Activated CD4-positive, alpha-beta memory T cell treated with anti-CD3 and anti-CD28 coated beads, Interleukin-2, amount 10 ng/mL, durations not matched to agents 7 days and 5 days (primary cell): ENCODE measurements at places on chromosomes 13 and 19. TPM values are rescaled to one million over a fixed set of nuclear protein-coding genes. Genes with fewer than 3 reads are reported as not detected.

Gene C19orf85
- total RNA-seq = not detected

Gene NLRP9
- total RNA-seq = not detected

DNA sequence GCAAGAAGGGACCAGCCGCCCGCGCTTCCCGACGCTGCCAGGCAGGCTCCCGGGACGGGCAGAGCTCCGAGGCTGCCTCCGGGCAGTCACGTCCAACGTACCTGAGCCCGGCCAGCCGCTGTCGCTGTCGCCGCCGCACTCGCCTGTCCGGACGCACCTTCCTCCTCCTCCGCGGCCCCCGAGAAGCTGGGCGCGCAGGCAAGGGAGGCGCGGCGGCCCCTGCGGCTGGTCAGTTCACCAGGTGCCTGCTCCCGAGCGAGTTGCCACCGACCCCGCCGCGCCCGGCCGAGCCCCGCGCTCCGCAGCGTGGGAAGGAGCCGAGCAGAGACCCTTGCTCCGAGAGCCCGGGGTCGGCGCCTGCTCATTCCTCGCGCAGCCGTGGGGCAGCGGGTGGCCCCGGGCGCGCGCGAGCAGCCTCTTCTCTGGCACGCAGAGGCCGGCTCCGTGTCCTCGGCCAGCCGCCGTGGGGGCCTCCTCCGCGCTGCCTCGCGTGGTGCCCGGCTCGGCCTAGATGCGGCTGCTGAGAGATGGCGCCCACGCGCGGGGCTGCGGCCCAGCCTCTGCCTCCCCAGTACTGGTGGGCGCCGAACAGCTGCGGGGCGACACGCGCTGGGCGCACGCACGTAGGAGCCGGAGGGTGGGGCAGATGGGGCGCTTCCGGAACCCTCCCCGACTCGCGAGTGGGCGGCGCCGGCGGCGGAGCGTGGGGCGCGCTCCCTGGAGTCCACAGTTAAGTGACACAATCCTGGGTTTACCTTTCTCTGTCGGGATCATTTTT, 419.4 kb downstream of the UQCRFS1 start:
- H3K27ac ChIP-seq = no peak overlapping the region
- no peaks in the 10 kb centered on the region for H3K4me1 ChIP-seq
- no peak overlapping the region for H3K4me3 ChIP-seq
- H3K27me3 ChIP-seq = peaks cover 16% of the 10 kb centered on the region
- H3K36me3 ChIP-seq = peaks cover 10% of the 10 kb centered on the region

Gene ATP1A3
- total RNA-seq = 1.9 TPM

GRCh38 chr13:100381595-100382224, 206.9 kb downstream of the GGACT start:
- no peak overlapping the region for H3K4me3 ChIP-seq
- no peak for DNase-seq
- H3K27me3 ChIP-seq = no peaks in the 10 kb centered on the region
- H3K36me3 ChIP-seq = peaks cover 14% of the 10 kb centered on the region
- H3K27ac ChIP-seq = no peak overlapping the region

Gene HCST
- 204 TPM for total RNA-seq

GRCh38 chr19:57559008-57559403, 657 bp downstream of the ZNF550 start:
- H3K4me1 ChIP-seq = peaks cover 22% of the 10 kb centered on the region
- H3K27ac ChIP-seq = peak overlapping the region; percentile 86
- DNase-seq = peak; percentile 24
- no peaks in the 10 kb centered on the region for H3K27me3 ChIP-seq
- peaks cover 61% of the 10 kb centered on the region for H3K36me3 ChIP-seq

DNA sequence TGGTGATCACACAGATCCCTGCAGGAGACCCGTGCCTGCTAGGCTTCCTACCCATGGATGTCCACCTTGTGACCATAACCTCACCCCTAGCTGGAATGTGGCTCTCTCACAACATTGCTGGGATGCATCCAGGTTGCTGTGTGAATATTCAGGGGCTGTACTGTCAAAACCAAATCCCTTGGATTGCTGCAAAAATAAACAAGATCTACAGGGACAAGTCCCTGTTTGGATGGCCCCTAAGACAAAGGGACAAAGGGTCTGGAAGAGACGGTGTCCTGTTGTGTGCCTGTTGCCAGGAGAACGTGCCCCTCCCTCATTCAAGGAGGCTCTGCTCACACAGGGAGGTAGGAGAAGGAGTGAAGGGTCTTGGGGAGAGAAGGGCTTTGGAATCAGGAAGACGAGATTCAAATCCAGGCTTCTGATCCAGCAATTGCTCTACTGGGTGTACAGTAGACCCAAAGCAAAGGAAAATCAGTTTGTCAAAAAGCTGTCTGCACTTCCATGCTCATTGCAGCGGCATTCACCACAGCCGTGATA, 89.2 kb upstream of the WASF3 start:
- H3K36me3 ChIP-seq = no peaks in the 10 kb centered on the region
- H3K4me1 ChIP-seq = no peaks in the 10 kb centered on the region
- no peak overlapping the region for H3K27ac ChIP-seq
- no peak overlapping the region for H3K4me3 ChIP-seq
- peaks cover 6% of the 10 kb centered on the region for H3K27me3 ChIP-seq

GRCh38 chr19:45767881-45768654, 984 bp downstream of the SIX5 start:
- H3K4me1 ChIP-seq = peaks cover 18% of the 10 kb centered on the region
- H3K27me3 ChIP-seq = peaks cover 18% of the 10 kb centered on the region
- H3K27ac ChIP-seq = no peak overlapping the region
- peak overlapping the region; percentile 53 for H3K4me3 ChIP-seq
- DNase-seq = no peak
- H3K36me3 ChIP-seq = peaks cover 5% of the 10 kb centered on the region

- H3K4me3 ChIP-seq = no peak overlapping the region
- H3K27ac ChIP-seq = no peak overlapping the region
- peaks cover 2% of the 10 kb centered on the region for H3K4me1 ChIP-seq
Measured at GRCh38 chr13:27822873-27823311, 30.6 kb downstream of the GSX1 start.

GRCh38 chr19:50830266-50831025, 2.9 kb downstream of the KLK15 start:
- H3K27me3 ChIP-seq = peaks cover 23% of the 10 kb centered on the region
- no peak overlapping the region for H3K27ac ChIP-seq
- H3K36me3 ChIP-seq = no peaks in the 10 kb centered on the region
- H3K4me1 ChIP-seq = peaks cover 3% of the 10 kb centered on the region
- no peak overlapping the region for H3K4me3 ChIP-seq
- no peak for DNase-seq

Gene PRSS57
- total RNA-seq = not detected

GRCh38 chr13:106468207-106468606, 67.3 kb downstream of the EFNB2 start:
- H3K4me3 ChIP-seq = no peak overlapping the region
- no peaks in the 10 kb centered on the region for H3K4me1 ChIP-seq
- no peak for DNase-seq
- no peak overlapping the region for H3K27ac ChIP-seq
- no peaks in the 10 kb centered on the region for H3K36me3 ChIP-seq

GRCh38 chr13:100746953-100747683, 72.5 kb upstream of the TMTC4 start:
- H3K36me3 ChIP-seq = no peaks in the 10 kb centered on the region
- H3K4me3 ChIP-seq = no peak overlapping the region
- DNase-seq = no peak
- no peaks in the 10 kb centered on the region for H3K4me1 ChIP-seq
- H3K27me3 ChIP-seq = no peaks in the 10 kb centered on the region
- H3K27ac ChIP-seq = no peak overlapping the region

- no peak overlapping the region for H3K4me3 ChIP-seq
- peaks cover 10% of the 10 kb centered on the region for H3K36me3 ChIP-seq
Measured at GRCh38 chr19:2877398-2878331, 10.5 kb downstream of the ZNF556 start.

DNA sequence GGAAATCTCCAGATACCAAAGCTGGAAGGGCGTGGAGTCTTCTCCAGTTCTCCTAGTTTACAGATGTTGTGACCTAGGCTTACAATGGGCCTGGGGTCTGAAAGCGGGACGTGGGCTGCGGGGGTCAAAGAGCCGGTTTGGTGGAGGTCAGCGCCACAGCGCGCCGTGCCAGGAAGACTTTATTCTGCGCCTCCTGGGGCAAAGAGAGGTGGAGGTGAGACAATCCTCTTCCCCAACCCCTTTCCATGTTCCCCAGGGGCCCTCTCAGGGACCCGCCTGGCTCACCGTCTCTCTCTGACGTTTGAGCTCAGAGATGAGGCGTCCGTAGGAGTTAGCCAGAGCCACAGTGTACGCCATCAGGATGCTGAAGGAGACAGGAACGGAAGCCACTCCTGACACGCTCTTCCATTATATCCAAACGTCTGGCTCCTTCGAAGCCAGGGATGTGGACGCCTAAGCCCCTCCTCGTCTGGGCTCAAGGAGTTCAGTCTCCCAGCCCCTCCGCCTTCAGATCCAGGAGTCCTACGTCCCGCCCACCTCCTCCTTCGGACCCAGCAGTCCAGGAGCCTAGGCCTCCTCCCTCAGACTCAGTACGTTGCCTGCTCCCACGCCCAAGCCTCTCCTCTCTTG, 776 bp upstream of the LENG1 start:
- peak overlapping the region; percentile 94 for H3K4me3 ChIP-seq
- H3K27ac ChIP-seq = peak overlapping the region; percentile 98
- H3K36me3 ChIP-seq = peaks cover 24% of the 10 kb centered on the region
- peaks cover 63% of the 10 kb centered on the region for H3K4me1 ChIP-seq

Gene AKT1S1
- 20.2 TPM for total RNA-seq

- peaks cover 18% of the 10 kb centered on the region for H3K4me1 ChIP-seq
- H3K4me3 ChIP-seq = no peak overlapping the region
- DNase-seq = no peak
- no peaks in the 10 kb centered on the region for H3K27me3 ChIP-seq
- H3K27ac ChIP-seq = no peak overlapping the region
Measured at GRCh38 chr13:41199079-41199478, 4.7 kb upstream of the KBTBD7 start.

- DNase-seq = no peak
- H3K4me1 ChIP-seq = no peaks in the 10 kb centered on the region
- no peak overlapping the region for H3K4me3 ChIP-seq
- no peak overlapping the region for H3K27ac ChIP-seq
- no peaks in the 10 kb centered on the region for H3K36me3 ChIP-seq
- no peaks in the 10 kb centered on the region for H3K27me3 ChIP-seq
Measured at GRCh38 chr13:44557986-44558385, 18.1 kb downstream of the TSC22D1 start.

DNA sequence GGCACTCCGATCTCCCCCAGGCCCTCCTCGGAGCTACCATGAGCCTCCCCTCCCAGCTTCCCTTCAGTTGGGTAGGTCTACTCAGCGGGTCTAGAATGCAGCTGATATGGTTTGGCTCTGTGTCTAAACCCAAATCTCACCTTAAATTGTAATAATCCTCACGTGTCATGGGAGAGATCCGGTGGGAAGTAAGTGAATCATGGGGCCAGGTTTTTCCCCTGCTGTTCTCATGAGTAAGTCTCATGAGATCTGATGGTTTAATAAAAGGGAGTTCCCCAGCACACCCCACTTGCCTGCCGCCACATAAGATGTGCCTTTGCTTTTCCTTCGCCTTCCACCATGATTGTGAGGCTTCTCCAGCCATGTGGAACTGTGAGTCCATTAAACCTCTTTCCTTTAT, 14.5 kb upstream of the DOCK9 start:
- H3K27me3 ChIP-seq = no peaks in the 10 kb centered on the region
- H3K36me3 ChIP-seq = peaks cover 33% of the 10 kb centered on the region
- no peak overlapping the region for H3K4me3 ChIP-seq
- DNase-seq = no peak

- peaks cover 3% of the 10 kb centered on the region for H3K27me3 ChIP-seq
- DNase-seq = no peak
- H3K27ac ChIP-seq = no peak overlapping the region
Measured at GRCh38 chr13:51283371-51283770, 56.1 kb upstream of the SERPINE3 start.
